ENCODE measurements at places on chromosomes 1 and 21.

DNA sequence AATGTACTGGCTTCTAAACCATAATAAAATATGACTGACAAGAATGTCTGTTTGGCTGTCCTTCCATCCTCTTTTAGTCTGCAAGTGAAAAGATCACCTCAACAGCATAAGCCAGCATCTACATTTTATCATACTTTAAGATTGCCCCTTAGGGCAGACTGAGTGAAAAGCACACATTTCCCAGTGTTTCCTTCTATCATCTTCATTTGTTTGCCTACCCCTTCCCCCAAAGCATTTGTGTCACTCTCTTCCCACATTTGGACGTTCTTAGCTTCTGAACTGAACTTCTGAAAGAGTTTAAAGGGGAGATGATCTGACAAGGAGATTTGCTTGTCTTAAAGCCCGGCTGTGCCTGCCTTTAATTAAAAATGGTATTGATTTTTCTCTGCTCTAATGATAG is 322.2 kb downstream of the SPATA17 start:
- DNase-seq = no peak

- DNase-seq = no peak
Observed at GRCh38 chr1:36705629-36706028, 222.9 kb upstream of the CSF3R start.

DNA sequence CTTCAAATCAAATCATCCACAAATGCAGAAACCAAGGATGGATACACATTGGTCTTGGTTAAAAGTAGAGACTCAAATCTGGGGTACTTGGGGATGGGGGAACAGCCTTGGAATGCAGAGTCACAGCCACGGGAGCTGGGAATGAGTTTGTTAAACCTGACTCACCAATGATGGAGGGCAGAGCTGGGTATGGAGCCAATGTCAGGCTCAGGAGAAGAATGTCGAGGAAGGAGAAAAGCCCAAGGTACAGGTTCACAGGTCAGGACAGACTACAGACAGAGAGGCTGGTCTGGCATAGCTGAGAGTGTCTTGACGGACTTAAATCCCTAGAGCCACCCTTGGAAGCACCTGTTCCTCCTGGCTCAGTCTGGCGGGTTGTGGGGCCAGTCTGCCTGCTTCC is 237.6 kb downstream of the NTNG1 start:
- DNase-seq = no peak

- DNase-seq = no peak
Observed at GRCh38 chr1:11350265-11350664, 77.3 kb downstream of the UBIAD1 start.

DNA sequence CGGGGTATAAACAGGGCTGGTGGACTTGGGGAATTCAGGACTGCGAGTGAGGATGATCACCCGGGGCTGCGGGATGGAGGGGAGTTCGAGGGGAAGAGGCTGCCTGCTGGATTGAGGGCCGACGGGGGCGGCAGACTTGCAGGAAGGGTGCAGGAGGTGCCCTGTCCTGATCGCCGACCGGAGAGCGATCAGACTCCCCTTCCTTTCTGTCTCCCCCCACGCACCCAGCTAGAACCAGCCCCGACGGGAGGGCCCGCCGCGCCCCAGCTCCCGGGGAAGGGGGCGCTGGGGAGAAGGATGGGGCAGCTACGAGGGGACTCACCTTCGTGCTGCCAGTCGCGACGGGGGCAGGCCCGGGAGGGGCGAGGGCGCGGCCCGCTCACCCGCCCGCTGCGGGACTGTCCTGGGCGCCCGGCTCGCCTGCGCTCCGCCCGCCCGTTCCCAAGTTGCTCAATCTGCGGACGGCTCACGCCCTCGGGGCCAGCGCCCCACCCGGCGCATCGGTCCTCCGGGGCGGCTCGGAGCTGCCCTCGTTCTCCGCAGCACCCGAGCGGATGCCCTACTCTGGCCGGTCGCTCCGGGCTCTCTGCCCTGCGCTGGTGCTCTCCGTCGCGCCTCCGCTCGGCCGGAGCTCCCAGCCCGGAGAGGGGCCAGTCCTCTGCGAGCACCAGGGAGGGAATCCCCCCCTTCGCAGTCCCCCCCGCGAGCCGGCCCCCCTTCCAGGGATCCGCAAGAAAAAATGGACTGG is at the start of gene RSPO1:
RSPO1 (minus strand) TSS at position 649 of the 748 bp plus-strand sequence. CDS start 5,231 bp downstream, outside the sequence.
- DNase-seq = no peak

DNA sequence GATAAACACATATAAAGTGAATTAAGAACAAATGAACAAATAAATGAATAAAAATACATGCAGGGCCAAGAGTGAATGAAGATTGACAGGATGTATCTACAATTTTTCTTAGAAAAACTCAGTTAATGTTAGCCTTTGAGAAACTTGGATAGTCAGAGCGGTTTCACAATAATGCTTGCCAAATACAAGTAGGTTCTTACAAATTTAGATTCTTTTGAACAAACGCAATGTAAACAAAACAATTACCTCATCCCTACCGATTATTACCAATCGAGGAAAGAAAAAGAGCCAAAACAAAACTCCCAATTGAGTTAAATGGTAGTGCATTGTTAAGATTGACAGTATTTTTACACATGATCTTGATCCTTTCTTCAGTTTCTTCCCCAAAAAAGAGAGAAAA is 176.9 kb upstream of the DEPDC1 start:
- DNase-seq = no peak

DNA sequence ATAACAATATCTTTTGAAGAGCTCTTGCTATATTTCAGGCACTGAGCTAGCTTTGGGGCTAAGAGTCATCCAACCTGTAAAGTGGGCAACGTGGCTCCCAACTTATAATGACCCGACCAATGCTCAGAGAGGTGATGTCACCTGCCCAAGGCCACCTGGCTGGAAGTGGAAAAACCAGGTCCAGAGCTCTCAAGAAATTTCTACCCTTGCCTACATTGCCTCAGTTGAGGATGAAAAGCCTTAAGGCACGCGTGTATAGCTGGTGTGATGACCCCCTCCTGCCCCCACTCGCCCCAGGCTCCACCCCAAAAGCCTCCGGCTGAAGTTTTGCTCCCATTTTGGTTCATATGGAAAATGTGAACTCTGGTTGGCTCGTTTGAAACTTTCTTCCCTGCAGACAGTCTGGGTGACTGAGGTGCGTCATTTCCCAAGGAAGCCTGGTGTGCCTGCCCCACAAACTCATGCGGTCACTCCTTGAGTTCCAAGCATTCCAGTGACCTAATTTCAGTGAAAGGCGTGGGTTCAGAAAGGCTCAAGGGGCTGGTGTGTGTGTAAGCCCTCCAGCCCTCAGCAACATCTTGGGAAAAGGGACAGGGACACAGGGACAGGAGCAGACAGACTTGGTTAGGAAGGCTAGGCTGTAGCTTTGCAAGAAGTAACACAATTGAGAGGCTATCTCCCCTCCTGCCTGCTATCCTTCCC is 20.5 kb downstream of the HTR1D start:
- no peak for DNase-seq

DNA sequence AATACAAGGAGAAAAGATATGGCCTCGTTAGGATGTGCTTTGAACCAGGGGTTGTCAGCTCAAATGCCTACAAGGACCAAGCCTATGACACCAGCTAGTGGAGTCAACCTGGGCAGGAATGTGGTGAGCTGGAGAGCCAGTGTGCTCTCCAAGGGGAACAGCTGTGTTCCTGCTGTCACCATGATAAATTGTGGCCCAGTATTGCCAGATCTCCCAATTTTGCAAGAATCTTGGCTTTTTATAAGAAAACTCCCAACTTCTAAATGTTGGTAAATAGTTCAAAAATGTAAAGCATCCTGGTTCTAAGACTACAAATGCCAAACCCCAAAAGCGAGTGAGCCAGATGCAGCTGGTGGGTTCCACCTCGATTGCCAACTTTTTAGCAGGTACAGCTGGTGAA is 391.1 kb downstream of the PLPP3 start:
- DNase-seq = no peak

DNA sequence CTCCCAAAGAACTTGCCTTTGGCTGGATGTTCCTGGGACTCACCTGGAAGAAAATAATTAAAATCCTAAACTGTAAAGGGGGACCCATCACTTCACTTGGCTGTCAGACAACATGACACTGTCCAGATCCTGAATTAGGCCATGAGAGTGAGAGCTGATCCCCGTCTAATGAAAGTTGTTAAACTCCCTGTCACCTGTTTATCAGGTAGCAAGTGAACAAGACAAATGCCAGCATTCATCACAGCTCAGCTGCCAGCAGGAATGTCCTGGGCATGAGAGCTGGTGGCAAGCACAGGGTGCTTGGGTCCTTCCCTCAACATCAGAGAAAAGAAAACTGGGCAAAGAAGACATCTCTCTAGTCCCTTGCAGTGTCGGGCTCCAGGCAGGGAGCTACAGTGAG is 23.8 kb downstream of the PMVK start:
- DNase-seq = no peak

DNA sequence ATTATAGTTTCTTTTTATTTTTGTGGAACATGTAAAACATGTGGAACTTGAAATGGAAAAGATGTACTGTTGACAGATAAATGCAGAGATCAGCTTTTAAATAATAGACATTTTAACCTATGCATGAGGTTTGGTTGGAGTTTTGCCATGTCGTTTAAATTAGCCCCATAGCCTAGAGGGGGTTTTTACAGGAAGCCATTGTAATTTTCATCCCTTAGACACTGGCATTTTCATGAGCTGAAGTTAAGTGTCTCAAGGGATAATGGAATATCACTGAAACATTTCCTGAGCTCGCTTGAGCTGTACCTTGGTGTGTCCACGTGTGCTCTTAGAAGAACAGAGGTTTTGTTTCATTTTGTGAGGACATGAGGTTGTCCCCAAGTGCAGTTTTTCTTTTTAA is 54.2 kb downstream of the HMCN1 start:
- no peak for DNase-seq

DNA sequence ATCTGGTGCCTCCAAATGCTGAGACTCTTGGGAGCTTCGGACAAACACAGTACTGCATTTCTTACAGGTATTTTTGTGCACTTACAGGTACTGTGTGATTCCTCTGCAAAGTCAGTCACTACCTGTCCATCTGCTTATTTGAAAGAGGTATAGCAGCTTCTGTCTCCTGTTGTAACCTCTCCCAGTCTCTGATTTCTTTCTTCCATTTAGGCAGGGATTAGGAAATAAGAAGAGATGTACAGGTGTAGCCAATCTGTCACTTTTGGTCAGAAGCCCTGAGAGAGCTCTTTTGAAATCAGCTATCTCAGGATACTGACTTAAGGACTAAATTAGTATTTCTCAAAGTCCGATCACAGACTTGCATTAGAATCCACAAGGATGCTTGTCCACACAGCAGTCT is 54.0 kb downstream of the AKT3 start:
- no peak for DNase-seq

GRCh38 chr1:193190096-193190744 is 3.8 kb upstream of the B3GALT2 start:
- DNase-seq = no peak

DNA sequence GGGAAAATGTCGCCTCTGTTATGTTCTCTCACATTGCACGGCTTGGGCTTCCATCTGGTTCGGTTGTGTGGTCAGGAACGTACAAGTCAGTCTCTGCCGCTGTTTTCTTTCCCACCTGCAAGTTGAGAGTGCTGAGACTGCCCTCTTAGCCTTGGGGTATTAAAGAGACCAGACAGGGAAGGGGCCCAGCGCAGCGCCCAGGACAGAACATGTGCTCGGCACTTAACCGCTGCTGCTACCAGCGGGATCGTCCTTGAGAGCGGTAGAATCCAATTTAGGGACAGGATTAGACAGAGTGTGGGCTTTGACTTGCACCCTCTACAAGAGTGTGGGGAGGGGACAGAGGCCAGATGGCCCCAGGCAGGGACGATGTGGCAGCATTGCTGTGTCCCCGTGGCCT is 17.7 kb upstream of the AGPAT3 start:
- no peak for DNase-seq

GRCh38 chr1:22958556-22958955 is 14.1 kb downstream of the LACTBL1 start:
- peak; percentile 47 for DNase-seq

GRCh38 chr1:8727809-8728213 is 89.6 kb downstream of the RERE start:
- DNase-seq = no peak

DNA sequence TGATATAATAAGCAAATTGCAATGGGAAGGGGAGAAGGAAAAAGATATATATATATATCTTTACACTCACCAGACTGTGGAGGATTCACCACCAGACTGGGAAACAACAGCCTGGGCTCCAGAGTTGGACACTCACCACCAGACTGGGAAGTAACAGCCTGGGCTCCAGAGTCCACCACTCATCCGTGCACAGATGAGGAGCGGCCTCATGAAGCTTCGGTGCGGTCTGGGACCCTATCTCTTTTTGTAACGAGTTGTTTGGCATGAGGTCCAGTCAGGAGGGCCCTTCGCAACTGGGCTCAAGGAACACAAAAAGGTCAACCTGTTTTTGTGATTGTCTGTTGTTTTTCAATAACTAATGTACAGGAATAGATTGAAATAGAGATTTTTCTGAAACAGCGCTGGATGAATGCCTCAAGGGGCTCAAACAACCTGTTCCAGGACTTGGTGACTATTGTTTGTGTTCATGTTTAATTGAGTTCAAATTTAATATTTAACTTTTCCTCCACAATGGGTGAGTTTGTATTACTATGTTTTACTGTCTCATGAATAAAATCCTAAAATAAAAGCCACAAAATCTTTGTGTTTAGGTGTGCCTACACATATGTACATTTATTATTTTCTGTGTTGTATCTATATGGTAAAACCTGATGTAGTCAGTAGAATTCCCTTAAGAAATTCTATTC is 40.1 kb downstream of the S100A10 start:
- DNase-seq = no peak

GRCh38 chr1:156748670-156749418 is 2.6 kb downstream of the HDGF start:
- no peak for DNase-seq

DNA sequence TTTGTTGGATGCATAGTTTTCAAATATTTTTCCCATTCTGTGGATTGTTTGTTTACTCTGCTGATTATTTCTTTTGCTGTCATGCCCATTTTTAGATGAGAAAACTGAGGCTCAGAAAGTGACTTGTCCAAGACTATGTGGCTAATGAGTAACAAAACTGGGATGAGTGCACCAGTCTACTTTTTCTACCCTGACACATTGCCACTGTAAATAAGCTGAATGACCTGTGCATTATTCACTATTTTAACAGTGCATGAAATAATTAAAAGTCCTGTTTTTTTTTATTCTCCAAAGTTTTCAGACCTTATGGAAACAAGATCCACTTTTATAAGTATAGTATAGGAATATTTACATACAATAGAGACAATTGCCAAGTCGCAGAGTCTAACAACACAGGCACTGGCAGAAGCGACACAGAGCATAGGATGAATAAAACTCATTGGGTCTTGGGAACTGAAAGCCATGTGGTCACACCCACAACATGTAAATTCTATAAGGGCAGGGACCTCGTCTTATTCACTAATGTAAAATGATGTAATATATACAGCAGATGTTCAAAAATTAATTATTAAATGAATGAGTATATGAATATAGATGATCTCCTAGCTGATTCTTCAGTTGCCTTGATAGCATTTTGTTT is 45.2 kb downstream of the HLX start:
- DNase-seq = no peak

GRCh38 chr1:86382878-86383277 is 13.2 kb downstream of the ODF2L start:
- DNase-seq = no peak

- no peak for DNase-seq
Observed at GRCh38 chr1:35475356-35475755, 81.8 kb downstream of the KIAA0319L start.

Measured in activated CD8-positive, alpha-beta memory T cell treated with anti-CD3 and anti-CD28 coated beads for 24 hours (primary cell).